ENCODE measurements at places on chromosomes 11 and 22. TPM values are rescaled to one million over a fixed set of nuclear protein-coding genes. Genes with fewer than 3 reads are reported as not detected.

- no peak for DNase-seq
Measured at GRCh38 chr11:110379261-110379660, 50.5 kb upstream of the FDX1 start.

DNA sequence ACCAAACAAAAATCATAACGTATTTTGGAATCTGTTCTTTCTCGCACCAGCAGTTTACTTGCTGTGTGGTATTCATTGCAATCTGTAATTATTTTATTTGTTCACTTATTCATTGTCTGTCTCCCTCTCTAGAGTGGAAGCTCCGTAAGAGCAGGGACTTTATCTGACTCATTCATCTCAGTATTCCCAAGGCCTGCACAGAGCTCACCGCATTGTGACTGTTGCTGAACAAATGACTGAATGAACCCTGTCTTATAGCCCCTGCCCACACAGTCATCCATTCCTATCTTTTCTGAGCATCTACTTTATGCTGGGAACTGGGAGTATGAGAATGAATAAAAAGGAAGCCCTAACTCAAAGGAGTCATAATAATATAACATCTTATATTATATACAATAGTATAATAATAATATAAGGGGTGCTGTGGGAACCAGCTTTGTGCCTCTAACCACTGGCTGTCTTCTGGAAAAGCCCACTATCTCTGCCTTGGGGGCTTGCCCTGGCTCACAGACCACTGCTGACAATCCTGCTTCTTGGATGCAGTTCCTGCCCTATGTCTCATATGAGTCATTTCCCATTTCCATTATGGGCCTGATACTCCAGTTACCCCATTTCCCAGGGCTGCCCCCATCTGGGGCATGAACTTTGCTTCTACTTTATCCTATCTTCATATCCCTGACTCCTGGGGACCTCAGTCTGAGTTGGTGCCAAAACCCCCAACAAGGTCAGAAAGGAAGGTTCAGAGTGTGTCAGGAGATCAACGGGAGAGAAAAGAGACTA lies 11.0 kb downstream of the XRRA1 start:
- DNase-seq = no peak

DNA sequence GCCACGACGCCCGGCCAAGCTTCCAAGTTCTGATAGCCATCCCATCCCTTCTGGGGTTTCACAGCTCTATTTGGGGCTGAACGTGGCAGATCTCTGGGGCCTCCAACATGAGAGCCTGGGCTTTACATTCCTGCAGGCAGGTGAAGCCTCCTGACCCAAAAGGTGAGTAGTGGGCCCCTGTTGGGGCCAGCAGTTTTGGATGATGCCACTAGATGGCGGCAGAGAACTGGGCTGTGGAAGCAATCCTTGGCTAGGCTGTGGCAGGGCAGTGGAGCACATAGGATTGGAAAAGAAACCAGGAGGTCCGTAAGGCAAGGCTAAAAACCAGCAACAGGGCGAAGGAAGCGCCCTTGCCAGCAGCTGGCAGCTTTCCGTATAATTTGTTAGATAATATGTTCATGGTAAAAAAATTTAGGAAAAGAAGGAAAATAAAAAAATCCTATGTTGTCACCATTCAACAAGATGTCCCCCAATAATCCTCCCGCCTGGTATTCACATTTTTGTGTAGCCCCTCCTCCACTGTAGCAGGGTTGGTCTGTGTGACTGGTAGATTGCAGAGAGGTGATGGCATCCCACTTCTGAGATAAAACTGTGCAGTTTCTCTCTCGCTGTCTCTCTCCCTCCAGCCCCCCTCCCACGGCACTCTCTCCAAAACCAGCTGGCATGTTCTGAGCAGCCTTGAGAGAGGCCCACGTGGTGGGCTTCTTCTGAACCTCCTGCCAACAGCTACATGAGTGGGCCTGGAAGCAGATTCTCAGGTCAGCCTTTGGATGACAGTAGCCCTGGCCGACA lies 43.6 kb upstream of the OR4B1 start:
- no peak for DNase-seq

- DNase-seq = no peak
Measured at GRCh38 chr11:116461789-116462188, 311.0 kb downstream of the BUD13 start.

- no peak for DNase-seq
Measured at GRCh38 chr11:126181939-126182730, 29.3 kb downstream of the RPUSD4 start.

- DNase-seq = no peak
Measured at GRCh38 chr11:11756718-11757117, 85.1 kb upstream of the USP47 start.

DNA sequence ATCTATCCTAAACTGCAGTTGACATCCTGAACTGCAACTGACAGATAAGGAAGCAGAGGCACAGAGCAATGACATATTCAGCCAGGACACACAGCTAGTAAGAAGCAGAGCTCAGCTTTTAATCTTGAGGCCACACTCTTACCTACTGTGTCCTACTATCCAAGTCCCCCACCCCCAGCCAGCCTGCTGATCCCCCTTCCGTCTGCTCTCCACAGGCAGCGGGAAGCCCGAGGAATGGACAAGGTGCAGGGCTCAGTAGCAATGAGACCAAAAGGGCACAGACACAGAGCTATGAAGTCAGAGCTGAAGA lies 4.3 kb downstream of the POLR3H start:
- no peak for DNase-seq

GRCh38 chr22:39177791-39178190 lies 25.3 kb upstream of the CBX7 start:
- DNase-seq = no peak

DNA sequence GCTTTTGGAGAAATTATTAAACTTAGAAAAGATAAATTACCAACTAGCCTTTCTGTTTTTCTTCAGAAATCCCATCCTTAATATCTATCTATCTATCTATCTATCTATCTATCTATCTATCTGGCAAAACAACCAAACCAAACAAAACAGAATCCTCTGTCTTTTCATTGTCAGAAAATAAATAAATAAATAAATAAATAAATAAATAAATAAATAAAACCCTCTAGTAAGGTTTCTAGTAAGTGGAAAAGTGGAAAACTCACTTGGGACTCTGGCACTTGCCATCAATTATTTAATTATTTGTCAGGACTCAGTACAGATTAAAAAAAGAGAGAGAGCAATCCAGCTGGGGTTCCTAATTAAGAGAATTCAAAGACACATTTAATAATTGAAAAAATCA lies 556.2 kb upstream of the CHORDC1 start:
- no peak for DNase-seq

DNA sequence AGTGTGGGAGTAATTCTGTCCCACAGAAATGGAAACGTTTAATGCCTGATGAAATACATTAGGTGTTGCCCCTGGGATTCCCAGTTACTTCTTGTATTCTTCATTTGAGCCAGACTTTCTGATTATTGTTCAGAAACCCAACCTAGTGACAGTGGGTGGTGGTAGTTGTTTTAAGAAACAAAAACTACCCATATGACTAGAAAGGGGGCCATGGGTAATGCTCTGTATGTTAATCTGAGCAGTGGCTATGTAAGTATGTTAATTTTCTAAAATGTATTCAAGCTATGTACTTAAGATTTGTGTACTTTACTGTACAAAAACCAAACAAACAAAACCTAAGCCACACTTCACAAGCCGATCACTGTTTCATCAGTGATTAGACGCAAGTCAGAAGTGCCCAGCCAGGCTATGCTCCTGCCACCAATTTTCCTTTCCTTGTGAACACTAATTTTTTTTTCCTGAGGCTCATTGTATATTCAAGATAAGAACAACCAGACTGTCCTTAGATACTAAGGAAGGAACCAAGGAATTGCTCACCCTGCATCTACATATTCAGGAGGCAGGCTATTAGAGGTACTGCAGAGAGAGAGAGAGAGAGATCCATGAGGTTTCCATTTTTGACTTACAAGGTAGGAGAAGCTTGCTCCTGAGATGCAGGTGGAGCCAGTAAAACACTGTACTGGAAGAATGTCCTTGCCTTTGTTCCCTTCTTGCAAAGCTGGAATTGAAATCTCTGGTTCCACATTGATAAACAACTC lies 122.7 kb downstream of the DBX1 start:
- DNase-seq = no peak

DNA sequence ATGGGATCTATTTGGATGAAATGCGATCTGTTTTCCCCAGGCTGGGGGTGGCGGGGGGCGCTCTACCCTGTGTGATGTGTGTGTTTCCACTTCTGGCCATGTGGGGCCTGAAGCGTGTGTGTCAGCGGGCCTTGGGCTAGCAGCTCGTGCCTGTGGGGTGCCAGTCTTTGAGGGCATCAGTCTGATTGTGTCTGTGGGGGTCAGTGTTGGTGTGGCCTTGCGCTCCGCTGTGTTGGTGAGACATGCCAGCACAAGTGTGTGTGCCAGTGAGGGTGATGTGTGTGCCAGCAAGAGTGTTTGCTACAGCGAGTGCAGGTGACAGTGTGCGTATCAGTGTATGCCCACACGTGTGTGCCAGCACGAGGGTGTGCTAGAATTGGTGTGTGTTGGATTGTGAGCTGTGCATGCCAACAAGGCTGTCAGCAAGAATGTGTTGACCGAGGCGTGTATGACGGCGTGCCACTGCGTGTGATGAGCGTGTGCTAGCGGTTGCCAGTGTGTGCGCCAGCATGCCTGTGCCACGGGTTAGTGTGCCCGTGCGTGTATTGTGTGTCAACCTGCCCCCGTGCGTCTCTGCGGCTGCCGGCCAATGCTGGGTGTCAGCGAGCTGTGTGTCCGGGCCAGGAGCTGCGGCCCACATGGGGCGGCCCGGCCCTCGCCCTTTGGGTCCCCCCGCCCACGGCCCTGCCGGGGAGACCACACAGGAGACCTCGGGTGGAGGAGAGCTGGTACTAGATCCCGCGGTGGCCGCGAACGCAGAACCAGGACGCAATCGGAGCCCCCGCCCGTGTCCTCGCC lies 519 bp downstream of the ARRB1 start:
- no peak for DNase-seq

- no peak for DNase-seq
Measured at GRCh38 chr11:19952116-19952605, 208.1 kb downstream of the DBX1 start.

DNA sequence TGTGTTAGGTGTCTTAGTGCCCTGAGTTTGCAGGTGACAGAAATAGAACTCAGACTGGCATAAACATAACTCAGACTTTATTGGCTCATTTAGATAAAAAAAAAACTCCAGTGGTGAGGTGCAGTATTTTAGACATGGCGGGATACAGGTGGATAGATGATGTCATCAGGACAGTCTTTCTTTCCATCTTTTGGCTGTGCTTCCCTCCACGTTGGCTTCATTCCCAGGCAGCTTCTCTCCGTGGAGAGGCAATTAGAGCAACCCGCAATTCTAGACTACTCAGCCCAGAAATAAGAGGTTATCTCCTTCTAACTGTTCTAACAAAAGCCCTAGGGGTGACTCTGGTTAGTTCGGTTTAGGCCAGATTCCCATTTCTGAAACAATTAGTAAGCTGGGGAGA lies 40.5 kb downstream of the NCAM1 start:
- DNase-seq = no peak

- no peak for DNase-seq
Measured at GRCh38 chr11:69406060-69406459, 75.4 kb upstream of the LINC01488 start.

- no peak for DNase-seq
Measured at GRCh38 chr11:880447-880846, 30.2 kb downstream of the CHID1 start.

DNA sequence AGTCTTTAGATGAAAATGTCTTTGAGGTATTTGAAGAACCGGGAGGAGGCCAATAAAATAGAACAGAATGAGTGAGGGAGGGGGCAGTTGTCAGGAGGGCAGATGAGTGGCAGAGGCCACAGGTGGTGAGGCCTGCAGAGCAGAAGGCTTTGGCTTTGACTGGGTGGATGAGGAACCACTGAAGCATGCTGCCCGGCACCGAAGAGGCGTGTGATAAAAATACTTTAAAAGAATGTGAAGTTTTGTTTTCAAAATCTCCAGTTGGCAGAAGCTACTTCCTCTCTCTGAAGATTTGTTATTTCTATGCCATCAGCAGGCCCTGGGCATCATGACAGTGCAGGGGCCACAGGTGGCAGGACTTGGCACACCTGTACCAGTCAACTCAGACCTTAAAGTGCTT lies 6.3 kb downstream of the MS4A12 start:
- no peak for DNase-seq

DNA sequence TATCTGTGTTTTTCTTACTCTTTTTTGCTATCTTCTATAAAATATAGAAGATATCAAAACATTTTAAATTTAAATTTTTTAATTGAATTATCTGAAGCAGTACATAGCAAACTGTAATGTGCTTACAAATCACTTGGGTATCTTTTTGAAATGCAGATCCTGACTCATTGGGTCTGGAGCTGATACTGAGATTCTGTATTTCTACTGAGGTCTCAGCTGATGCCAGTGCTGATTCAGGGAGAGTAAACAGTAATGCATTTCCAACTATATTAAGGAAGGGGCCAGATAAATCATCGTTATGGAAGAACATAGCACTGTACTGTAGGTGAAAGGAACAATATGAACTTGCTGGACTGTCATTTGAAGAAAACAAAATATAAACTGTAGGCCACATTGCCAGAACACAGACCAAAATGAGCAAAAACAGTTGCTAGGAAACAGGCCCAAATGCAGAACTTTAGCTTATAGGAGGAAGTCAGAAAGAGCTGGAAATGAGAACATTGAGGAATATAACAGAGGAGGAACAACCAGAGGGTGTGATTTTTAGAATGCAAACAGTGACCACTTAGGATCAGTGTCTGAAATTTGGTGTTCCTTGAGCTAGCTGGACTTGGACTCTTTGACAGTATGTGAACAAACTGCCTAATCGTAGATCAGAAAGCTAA lies 3.3 kb downstream of the ARL14EP start:
- DNase-seq = no peak

DNA sequence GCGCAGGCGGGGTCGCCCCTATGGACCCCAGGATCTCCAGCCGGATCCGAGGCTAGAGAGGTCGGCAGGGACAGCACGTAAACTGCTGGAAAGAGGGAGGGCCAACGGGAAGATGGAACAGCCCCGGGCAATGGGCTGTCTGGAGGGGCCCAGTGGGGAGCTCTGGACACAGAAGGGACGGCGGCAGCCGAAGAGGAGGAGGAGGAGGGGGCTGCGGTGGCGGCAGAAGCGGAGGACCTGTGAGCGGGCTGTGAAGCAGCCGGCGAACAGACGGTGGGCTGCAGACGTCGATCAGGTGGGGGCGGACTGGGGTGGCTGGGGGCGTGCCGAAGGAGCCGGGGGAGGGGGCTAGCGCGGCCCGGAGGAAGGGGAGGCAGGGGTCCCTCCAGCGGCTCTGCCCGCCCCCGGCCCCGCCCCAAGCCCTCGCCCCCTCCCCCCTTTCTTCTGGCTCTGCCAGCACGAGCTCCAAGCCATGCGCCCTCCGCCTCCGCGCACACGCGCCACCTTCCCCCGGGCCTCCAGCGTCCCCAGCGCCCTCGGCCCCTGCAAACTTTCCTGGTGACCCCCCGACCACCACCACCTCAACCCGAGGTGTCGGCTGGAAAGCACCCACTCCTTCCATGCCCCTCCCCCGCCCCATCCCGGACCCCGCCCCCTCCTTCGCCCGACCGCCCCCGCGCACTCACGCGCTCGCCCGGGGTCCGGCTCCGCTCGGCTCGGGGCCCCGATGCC lies 432 bp downstream of the TNKS1BP1 start:
- no peak for DNase-seq

GRCh38 chr11:110522471-110522870 lies 92.7 kb downstream of the FDX1 start:
- no peak for DNase-seq

Gene MFNG
- total RNA-seq = 4.2 TPM

Gene AIP
- total RNA-seq = 40.4 TPM

Gene SYCE3
- total RNA-seq = not detected

Gene APOL5
- total RNA-seq = not detected

Gene VPREB1
- not detected for total RNA-seq

Gene VSTM5
- 0.11 TPM for total RNA-seq

Gene PKNOX2
- total RNA-seq = 0.04 TPM

Gene MEI1
- 0.14 TPM for total RNA-seq

Gene SMTNL1
- total RNA-seq = not detected

Gene LRRC10B
- total RNA-seq = 0.07 TPM

Measured in foreskin keratinocyte (primary cell).